ENCODE measurements at places on chromosomes 3 and 15.

- no peak for DNase-seq
Observed at GRCh38 chr15:69472046-69472445, 19.4 kb downstream of the RPLP1 start.

GRCh38 chr15:68352401-68353062 lies 75.0 kb downstream of the FEM1B start:
- peak; percentile 35 for DNase-seq

DNA sequence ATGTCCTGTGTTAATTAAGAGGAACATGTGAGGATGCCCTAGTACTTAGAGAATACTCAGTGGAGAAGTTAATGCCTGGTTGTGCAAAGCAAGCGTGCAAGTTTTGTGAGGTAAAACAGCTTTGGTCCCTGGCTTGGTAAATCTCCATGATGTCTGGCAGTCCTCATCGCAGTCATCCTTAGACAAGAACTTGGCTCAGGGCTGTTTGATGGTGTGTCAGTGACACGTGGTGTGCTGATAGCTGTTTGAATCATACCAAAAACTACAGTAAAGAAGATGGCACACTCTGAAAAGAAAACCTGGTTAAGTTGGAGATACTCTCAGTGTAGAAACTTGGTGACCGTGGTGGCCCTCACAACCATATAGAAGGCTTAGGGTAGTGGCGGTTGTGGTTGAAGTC lies 361.7 kb downstream of the FEZF2 start:
- no peak for DNase-seq

DNA sequence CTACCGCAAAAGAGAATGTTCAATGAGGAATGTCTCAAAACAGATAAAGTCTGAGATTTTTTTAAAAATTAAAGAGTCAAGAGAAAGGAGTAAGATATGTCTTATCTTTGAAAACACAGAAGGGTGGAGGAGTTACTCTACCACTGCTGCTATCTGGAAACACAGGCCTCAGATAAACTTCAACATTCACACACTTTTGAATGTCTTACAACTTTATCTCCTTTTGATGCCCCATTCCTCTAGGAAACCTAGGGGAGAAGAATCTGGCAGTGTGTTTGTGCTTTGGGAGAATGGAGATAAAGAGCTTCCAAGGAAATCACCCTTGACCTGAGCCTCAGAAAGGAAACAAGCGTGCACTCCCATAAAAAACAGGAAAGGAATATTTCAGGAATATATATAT lies 468.2 kb downstream of the PLOD2 start:
- DNase-seq: no peak

GRCh38 chr3:53628536-53629401 lies 134.4 kb downstream of the CACNA1D start:
- DNase-seq: no peak

GRCh38 chr15:92930776-92931175 lies 30.7 kb downstream of the CHD2 start:
- DNase-seq: no peak

DNA sequence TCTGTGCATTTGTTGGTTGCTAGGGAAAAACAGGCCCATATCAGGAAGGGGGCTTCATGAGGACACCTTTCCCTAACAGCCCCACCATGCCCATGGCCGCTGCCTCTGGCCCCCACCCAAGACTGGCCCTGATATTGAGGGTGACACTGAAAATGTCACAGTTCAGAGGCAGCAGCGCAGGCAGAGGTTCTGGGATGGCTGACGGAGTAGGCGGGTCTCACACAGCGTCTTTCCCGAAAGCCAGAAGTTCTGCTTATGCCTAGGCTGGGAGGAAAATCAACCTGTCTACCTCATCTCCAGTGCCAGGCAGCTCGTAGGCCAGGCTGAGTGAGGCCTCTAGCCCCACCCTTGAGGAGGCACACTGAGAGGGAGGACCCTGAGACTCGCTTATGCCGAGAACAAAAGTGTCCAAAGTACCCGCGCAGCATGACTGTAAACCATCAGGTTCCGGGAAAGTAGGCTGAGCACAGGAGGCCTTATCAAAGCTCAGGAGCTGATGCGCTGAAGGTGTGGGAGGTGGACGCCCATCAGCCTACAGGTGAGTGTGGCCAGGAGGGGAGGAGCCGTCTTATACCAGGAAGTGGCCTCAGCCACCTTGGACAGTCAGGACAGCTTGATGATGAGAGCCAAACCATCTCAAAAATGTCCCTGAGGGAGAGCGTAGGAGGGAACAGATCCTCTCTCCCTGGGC lies 27.5 kb downstream of the GRAMD2A start:
- DNase-seq: no peak

GRCh38 chr3:155730843-155731242 lies 14.0 kb downstream of the PLCH1 start:
- DNase-seq: no peak

- DNase-seq: no peak
Observed at GRCh38 chr3:20068512-20069177, 28.4 kb downstream of the KAT2B start.

DNA sequence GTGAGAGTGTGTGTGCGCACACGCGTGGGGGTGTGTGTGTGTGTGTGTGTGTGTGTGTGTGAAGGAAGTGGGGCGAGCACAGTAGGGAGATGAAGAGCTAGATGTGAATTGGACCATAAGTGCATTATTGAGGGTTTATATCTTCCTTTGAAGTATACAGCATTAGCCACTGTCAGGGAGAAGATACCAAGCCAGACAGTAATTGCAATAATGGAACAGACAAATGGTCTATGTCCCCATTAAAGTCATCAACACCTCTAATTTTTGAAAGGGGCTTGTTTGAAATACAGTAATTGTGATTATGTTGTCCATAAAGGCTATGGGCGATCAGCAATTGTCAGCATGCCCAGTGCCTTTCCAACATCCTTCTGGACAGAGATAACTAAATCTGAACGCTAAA lies 429.2 kb upstream of the NR2F2 start:
- no peak for DNase-seq

- peak; percentile 97 for DNase-seq
Observed at GRCh38 chr3:36993326-36994283, at the start of gene MLH1. TSS of gene MLH1 (plus strand) at chr3:36993518. CDS start at chr3:36993548, 30 bp downstream.

DNA sequence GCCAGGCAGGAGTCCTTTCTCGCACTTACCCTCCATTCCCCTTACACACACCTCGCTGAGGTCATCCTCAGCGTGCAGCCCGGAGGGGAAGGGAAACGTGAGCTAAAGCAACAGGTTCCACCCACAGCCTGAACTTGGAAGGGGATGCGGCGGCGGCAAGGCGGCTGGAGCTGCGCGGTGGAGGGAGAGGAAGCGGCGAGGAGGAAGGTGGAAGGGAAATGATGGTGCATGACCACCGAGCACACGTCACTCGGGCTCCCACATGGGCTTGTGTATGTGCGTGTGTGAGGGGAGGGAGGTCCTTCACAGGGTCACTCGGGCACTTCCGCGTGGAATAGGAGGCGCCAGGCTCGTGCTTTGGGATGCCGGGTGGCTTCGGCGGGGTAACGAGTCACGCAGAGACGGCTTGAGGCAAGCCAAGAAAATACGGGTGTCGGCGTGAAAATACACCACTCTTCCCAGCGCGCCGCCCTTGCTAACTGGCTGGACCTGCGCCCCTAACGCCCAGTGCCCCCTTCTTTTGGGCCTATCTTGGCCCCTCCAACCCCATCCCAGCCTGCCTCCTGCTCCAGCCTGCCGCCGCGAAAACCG lies 225.5 kb upstream of the IL12A start:
- no peak for DNase-seq

DNA sequence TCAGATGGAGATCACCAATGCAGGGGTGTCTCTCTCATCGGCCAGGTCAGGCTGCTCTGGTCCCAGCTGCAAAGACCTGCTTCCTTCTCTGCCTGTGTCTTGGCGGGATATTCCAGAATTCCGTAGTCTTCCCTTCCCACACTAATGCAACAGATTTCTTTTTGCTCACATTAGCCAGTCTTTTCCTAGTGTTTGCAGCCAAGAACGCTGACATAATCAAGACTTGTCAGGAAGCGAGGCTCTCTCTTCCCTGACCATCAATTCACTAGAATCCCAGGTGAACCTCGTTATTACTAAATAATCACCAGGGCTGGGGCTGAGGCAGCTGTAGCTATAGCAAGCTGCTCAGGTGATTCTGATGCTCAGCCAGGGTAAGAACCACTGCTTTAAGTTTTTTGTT lies 43.2 kb upstream of the ACKR4 start:
- DNase-seq: no peak

- no peak for DNase-seq
Observed at GRCh38 chr15:96293441-96293840, 37.1 kb upstream of the NR2F2 start.

- DNase-seq: no peak
Observed at GRCh38 chr3:74447221-74447620, 167.2 kb downstream of the CNTN3 start.

DNA sequence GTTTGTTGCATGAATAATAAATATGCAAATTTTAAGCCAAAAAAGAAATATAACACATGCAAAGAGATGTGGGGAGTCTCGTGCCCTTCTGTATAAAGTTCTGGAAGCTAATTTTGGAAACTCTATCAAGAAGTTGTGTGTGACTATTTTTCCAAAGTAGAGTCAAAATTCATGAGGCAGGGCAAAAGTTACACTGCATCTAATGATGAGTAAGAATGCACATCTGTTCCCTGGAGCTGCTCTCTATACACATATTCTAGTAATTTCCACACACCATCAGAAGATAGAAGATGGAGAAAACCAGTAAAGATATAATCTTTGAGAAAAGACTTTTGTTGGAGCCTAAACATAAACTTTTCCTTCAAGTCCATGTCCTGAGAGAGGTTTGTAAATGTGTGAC lies 199.6 kb downstream of the FHIT start:
- DNase-seq: no peak

- DNase-seq: no peak
Observed at GRCh38 chr3:62373215-62373614, at the start of gene FEZF2. TSS of gene FEZF2 (minus strand) at chr3:62373550. CDS start at chr3:62372868, 682 bp downstream.

- no peak for DNase-seq
Observed at GRCh38 chr15:40349163-40349562, 1.7 kb upstream of the PHGR1 start.

GRCh38 chr3:127794402-127794801 lies 27.9 kb downstream of the MGLL start:
- no peak for DNase-seq

DNA sequence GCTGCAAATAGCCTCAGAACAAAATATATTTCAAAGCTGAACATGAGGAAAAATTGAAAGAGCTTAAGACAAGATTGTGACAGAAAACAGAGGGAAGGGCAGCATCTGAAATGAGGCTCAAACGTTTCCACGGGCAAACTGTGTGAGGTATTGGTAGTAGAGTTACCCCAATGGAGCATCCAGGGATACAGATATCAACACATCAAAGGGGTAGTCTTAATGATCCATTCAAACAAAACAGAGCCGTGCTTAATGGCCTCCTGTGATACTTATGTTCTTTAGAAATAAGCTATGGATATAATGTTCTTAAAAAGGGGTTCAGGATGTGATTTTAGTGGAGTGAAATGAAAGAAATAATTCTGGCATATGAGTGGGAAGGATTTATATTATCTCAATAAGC lies 430.3 kb upstream of the PDZRN3 start:
- DNase-seq: no peak

GRCh38 chr3:23270423-23270822 lies 67.3 kb downstream of the UBE2E2 start:
- DNase-seq: no peak

- DNase-seq: no peak
Observed at GRCh38 chr3:192842711-192843110, 74.9 kb downstream of the MB21D2 start.

GRCh38 chr3:75294124-75294523 lies 370.0 kb upstream of the FRG2C start:
- DNase-seq: no peak

DNA sequence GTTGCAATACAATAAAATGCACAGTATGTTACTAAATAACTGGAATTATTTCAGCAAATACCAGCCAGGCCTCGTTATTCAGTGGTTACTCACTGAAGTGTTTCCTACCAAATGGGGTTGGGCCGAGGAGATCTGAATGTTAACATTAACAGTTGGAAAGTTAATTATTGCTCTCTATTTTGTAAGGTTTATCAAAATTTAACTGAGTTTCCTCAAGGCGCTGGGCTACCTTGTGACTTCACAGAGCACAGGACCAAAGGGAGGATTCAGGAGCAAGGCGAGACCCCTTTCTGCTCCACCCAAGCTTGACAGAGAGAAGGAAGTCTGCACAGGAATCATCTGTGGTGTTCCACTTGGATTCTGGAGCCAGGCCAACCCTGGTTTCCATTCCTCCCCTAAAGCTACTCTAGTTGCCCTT lies 21.6 kb downstream of the ADAMTS9 start:
- DNase-seq: no peak

- no peak for DNase-seq
Observed at GRCh38 chr3:9396301-9396631, 1.1 kb upstream of the SETD5 start.

GRCh38 chr15:69824877-69825406 lies 272.8 kb downstream of the TLE3 start:
- DNase-seq: no peak

DNA sequence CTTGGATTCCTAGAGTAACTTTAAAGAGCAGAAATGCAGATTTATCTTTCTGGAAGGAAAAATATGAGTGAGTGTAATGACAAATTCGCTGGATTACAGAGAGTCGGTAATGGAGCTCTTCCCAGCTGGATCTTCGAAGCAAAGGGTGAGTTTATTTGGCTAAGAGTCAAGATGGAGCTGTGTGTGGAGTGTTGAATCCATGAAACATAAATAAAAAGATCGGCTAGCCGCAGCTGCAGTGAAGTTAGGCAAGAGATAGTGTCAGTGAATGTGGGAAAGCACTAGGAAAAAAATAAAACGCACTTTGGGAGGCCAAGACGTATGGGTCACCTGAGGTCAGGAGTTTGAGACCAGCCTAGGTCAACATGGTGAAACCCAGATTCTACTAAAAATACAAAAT lies 10.3 kb downstream of the NAALADL2 start:
- no peak for DNase-seq

GRCh38 chr3:186512570-186513302 lies 31.4 kb downstream of the CRYGS start:
- DNase-seq: no peak

DNA sequence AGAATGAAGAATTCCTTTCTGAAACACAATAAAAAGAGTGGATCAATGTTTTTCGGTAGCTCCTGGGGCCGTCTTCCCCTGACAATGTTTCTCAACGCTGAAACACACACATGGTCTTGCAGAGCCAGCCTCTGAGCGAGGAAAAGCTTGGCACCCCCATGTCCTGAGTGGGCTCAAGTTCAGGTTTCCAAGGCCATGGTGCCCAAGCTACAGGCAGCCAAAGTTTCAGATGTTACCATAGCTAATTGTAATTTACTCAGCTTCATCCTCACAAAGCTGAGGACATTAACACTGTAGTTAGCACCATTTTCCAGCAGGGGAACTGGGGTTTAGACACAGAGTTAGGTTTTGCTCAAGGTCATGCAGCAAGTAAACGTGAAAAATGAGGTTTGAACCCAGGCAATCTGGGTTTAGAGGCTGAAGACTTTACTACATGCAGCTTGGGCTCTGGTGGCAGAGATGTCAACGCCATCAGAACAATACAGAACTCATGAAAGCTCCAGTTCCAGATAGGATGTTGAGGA lies 199.1 kb downstream of the TJP1 start:
- DNase-seq: no peak

- no peak for DNase-seq
Observed at GRCh38 chr3:3927965-3928364, 128.7 kb downstream of the LRRN1 start.
